GM23248 (cell line): ENCODE measurements at places on chromosomes 4 and X.

DNA sequence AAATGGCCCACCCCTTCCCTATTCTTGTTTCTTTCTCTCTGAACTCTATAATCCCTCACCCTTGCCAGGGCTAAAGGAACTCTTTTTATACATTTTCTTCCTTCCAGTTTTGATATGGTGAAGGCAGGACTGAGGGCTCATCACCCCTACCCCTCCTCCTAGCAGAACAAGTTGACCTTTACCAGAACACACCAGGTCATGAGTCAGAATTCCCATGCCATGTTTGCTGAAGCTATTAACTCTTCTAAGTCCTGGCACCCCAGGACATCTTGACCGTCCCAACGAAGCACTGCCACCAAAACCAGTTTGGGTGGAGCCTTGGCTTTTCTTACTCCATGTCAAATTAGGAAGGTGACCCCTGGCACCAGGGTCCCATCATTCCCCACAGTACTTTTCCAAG, 57.5 kb upstream of the DYNLT3 start:
- DNase-seq, result no peak

GRCh38 chrX:137387646-137388045, 178.3 kb upstream of the ZIC3 start:
- no peak for DNase-seq

DNA sequence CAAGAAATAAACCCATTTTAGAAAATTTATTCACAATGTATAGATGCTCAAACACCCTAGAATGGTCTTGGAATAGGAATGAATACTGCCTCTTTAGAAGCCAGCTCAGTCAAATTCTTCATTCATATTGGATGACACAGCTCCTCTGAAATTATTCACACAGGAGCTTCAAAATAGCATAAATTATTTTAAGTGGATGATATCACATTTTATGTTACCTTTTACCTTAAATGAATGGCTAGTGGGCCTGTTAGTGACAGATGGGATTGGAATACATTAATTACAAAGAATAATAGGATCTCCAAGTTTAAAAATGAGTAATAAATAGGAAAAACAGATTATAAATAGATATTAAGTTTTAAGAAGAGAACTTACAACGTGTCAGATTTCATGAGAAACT, 184.4 kb downstream of the GABRB1 start:
- peak; percentile 8 for DNase-seq

DNA sequence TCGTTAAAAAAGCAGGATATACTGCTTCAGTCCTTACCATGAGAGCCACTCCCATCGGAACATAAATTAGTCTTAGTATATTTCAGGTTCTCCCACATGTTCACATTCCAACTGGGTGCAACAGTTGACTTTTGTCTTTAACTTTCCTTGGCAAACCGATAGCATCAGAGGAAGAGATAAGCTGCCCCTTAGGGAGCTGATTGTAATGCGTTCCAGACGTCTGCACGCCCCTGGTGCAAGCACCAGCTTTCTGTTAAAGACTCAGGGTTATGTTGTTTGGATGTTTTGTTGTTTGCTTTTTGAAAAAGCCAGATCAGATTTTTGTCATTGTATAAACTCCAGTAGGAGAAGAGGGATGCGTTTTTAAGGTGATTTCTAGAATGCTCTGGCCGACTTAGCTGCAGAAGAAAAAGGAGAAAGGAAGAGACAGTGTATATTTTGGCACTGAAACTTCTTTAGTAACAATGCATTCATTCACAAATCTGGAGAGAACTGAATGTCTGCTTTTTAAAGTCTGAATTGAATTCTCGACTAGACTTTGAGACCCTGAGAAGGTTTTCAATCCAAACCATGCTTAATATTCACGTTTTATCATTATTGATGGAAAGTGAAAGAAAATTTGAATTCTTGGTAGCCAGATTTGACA, 160.9 kb downstream of the CBR4 start:
- peak; percentile 32 for DNase-seq

DNA sequence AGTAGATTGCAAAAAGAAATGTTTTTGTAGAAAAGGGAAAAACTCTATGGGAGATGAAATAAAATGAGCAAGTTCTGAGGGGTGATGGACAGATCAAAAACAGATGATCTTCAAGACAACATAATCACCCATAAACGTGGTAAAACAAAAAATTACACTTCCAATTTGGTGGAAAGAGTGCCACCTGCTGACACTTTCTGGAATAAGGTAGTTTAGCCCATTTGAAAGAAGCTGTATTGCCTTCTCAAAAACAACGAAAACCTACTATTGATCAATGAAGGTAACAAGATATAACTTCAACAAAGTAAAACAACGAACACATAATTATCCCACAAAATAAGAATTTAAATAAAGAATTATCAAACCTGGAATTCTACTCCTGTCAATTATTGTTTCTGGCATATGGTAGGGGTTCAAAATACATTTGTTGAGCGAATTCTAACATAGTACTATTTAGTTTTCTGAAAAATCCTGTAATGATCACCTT, 2.5 kb downstream of the COQ2 start:
- peak; percentile 63 for DNase-seq

DNA sequence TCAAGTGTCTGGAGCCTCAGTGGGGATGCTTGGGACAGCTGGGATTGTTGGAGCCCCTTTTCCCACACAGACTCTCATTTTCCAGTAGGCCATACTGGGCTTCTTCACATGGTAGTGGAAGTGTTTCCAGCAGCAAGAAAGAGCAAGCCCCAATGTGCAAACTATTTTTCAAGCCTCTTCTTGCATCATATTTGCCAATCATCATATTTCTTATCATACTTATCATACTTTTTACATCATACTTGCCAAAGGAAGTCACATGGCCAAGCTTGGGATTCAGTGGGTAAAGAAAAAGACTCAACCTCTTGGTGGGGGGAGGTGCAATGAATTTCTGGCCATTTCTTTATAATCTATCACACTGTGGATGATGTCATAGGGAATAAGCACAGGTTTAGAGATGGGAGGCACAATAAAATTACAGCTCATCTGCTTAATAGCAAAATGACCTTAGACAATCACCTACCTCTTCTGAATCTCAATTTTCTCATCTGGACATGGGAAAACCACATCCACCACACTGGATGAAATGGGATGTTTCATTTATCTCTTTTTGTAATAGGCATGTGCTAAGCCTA, 174.2 kb downstream of the MID1IP1 start:
- DNase-seq, result no peak

DNA sequence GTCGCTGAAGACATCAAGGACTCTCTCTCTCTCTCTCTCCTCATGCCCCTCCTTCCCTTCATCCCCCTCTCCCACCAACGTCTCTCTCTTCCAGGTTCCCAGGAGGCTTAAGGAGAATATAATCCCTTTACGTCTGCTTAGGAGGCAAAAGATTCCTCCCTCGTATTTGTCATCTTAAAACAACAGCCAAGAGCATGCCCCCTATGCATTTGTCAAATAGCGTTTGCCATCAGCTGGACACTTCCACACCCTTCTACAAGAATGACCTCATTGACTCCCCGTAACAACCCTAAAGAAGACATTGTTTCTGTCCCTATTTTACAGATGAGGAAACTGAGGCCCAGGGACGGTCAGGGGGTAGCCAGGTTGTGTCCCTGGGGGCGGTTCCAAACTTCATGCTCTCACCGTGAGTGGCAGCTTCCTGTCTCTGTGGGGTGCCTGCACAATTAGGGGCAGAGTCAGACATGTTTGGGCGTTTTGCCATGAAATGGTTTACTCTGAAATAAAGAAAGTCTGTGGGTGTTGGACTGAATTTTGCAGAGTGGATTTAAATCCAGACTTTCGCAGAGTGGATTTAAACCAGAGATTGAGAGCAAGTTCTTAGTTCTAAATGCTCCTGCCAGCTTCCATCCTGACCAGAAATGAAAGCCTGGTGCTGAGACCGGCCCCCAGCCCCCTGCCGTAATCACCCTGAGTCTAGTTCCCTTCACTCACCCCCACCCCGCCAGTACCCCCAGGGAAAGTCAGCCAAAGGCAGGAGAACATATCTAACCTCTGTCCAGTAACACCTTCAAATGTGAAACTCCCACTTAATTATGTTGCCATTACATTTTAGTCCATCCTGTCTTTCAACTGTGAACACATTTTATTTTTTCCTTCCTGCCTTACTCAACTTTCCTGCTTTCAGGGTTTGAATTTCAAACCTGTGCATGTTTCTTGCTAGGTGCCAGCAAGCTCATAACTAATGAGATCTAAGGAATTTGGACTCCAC, 44.3 kb upstream of the TBL1X start:
- DNase-seq, result no peak

- peak; percentile 41 for DNase-seq
Measured at GRCh38 chrX:16445166-16445752, 204.7 kb upstream of the S100G start.

- peak; percentile 23 for DNase-seq
Measured at GRCh38 chr4:137226900-137227299, 305.4 kb downstream of the PCDH18 start.

- DNase-seq, result no peak
Measured at GRCh38 chrX:13323241-13323640, 3.4 kb upstream of the ATXN3L start.

DNA sequence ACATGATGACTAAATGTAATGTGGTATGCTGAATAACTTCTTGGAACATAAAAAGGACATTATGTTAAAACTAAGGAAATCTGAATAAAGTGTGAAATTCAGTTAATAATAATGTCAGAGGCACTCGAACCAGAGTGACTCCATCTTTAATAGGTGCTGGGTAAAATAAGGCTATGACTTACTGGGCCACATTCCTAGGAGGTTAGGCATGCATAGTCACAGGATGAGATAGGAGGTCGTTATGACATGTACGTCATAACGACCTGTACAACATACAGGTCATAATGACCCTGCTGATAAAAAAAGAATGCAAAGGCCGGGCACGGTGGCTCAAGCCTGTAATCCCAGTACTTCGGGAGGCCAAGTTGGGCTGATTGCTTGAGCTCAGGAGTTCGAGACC, 28.9 kb upstream of the OPHN1 start:
- peak; percentile 39 for DNase-seq

GRCh38 chr4:69828828-69829227, 31.1 kb downstream of the SULT1E1 start:
- no peak for DNase-seq

GRCh38 chr4:165754664-165755063, 118.4 kb upstream of the TLL1 start:
- no peak for DNase-seq

- no peak for DNase-seq
Measured at GRCh38 chrX:56429581-56429980, 133.8 kb upstream of the UBQLN2 start.

DNA sequence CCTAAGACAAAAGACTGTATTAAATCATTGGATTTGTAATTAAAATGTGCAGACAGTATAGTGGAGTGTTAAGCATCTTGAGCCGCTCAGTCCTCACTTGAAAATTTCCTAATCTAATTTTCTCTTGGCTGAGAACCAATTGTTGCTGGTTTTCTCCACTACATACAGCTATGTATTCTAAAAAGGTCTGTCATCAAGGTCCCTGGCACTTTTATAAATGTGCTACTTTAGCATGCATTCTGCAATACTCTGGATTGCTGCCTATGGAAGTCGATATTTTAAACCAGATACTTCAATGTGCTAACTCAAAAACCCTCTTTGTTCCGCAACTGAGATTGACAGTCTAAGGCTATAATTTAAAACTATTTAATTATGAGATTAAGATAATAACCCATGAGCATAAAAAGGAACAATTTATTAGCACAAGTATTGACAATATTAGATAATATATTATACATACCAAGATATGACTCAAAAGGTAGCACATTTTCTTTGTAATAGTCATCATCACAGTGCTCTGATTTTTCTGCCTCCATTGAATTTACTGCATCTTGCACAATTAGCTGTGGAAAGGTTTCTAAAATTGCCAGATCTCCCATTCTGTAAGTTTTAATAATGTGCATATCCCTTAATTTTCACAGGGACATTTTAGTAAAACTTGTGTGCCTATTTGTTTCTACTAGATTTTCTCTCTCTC, 815.1 kb downstream of the ADGRL3 start:
- no peak for DNase-seq

GRCh38 chr4:182916483-182917181, 554 bp downstream of the DCTD start:
- DNase-seq, result peak; percentile 90

- DNase-seq, result peak; percentile 92
Measured at GRCh38 chr4:154329939-154330338, 161.7 kb downstream of the DCHS2 start.

- DNase-seq, result no peak
Measured at GRCh38 chrX:38452603-38453002, 100.2 kb downstream of the OTC start.

DNA sequence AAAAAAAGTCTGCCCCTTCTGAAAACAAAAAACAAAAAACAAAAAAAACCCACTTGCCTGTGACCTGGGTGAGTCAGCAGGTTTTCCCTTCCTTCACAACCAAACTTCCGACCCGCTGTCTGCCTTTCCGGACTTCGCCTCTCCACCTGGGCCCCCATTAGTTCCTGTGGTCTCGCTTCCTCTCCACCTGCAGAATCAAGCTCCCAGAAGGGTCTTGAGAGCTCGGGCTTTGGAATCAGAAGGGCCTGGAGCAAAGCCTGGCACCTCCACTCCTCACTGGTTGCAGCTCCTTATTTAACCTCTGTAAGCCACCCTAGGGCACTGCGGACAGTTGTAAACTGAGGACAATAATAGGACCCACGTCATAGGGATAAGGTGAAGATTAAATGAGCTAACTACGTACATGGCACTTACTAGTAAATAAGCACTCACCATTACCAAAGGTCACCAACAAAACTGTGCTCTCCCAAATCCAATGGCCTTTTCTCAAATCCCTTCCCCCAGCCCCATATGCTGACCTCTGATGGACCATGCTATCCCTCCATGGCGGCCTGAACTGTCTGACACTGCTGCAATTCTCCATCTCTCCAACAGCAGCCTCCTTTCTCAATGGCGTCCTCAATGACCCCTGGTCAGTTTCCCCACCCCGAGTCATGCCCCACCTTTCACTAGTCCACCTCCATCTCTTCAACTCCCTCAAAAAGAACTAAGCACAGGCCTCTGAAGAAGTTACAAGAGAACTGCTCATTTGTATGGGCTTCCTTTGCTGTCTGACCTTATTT, 64.2 kb downstream of the IRF2 start:
- no peak for DNase-seq

DNA sequence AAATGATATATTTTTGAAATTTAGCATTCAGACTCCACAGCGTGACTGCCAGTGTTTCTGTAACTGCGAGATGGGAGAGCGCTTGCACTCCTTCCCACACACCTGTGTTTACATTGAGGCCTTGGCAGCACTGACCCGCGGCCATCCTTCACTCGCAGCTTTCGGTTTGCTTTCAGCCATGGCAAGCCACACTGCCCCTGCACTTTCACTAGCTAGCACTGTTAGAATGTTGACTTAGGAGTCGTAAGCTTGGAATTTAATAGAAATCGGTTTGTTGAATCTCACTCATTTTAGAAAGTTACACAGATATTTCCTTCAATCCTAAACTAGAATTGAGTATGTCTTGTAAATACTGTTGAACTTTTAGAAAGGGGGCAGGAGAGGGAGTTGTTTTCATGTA, 136.2 kb downstream of the CFAP299 start:
- peak; percentile 24 for DNase-seq

- no peak for DNase-seq
Measured at GRCh38 chrX:138761380-138761779, 49.9 kb upstream of the FGF13 start.

GRCh38 chr4:12409507-12410190, 981.0 kb upstream of the HS3ST1 start:
- no peak for DNase-seq
